ENCODE measurements at places on chromosomes 6 and 20. TPM values are rescaled to one million over a fixed set of nuclear protein-coding genes. Genes with fewer than 3 reads are reported as not detected.

The FKBP5 gene
- 19.8 TPM for total RNA-seq

The RNASET2 gene
- 37.2 TPM for total RNA-seq

DNA sequence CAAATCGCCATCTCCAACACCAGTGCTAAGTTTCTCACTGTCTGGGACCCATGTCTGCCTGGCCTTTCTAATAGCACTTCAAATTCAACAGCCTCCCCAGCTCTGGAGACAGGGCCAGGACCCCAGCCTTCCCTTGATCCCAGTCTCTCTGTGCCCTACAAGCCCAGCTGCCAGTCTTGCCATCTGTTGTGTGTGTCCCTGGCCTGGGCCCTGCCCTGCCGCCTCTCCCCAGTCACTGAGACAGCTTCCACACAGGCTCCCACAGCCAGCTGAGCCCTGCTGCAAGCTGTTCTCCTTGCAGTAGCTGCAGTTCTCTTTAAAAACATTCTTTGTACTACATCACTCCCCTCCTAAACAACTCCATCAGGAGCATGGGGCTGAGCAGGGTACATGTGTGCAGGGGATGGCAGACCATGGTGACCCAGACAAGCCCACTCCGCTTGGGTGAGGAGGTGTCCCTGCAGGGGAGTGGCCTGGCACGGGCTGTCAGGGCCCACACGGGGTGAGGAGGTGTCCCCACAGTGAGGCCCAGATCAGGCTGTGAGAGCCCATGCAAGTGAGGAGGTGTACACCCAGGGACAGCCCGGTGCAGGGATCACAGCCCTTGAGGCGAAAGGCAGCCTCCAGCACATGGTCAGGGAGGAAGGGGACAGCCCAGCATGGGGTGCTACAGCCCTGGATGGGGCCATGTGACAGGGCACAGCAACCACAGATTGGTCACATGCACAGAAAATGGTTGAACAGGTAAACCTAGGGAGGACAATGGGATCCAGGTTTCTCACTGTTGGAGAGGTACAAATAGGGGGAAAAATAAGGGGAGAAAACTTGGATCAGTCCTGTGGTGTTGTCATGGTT is 16.2 kb downstream of the CST7 start:
- no peak overlapping the region for H3K27ac ChIP-seq
- DNase-seq, result no peak
- H3K27me3 ChIP-seq, result no peaks in the 10 kb centered on the region
- no peaks in the 10 kb centered on the region for H3K36me3 ChIP-seq
- no peaks in the 10 kb centered on the region for H3K4me1 ChIP-seq

DNA sequence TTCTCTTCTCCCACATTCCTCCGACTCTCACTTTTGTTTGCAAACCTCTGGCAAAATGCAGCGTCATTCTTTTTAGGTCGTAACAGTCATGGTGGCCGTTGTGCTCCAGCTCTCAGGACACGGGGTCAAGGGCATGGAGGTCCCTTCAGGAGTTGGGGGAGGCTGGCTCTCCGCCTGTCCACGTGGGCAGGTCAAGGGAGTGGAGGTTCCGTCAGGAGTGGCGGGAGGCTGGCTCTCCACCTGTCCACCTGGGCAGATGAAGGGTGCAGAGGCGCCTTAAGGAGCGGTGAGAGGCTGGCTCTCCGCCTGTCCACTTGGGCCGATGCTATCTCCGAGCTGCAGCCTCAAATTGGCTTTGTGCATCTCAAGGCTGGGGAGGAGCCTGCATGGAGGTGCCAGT is 98.0 kb downstream of the ERMARD start:
- no peaks in the 10 kb centered on the region for H3K36me3 ChIP-seq
- no peak overlapping the region for H3K4me3 ChIP-seq
- no peak for DNase-seq
- H3K4me1 ChIP-seq, result peaks cover 7% of the 10 kb centered on the region
- H3K27me3 ChIP-seq, result no peaks in the 10 kb centered on the region
- no peak overlapping the region for H3K27ac ChIP-seq

DNA sequence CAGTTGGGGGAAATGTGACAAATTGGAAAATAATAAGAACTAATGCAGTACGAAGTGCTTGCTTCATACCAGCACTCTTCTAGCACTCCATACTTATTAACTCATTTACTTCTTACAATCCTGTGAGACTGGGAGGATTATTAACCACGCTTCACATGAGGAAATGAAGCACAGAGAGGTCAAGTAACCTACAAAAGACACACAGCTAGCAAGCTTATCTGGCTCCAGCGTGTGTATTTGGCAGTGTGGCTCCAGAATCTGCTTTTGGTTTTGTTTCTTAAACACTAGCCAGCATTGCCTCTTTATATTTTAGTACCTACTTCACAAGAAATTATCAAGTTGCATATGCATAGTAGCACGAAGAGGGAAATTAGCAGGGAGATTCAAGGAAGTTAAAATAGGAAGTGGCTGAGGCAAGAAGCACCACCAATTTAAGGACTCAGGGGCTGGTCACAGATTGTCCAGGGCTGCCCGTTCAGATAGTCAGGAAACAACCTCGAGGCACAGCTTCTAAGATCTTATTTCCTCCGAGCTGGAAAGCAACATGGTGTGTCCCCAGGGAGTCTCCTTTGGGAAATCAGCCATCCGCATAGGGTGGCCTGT is 302.7 kb upstream of the PRDM1 start:
- H3K4me1 ChIP-seq, result no peaks in the 10 kb centered on the region
- no peaks in the 10 kb centered on the region for H3K27me3 ChIP-seq
- H3K36me3 ChIP-seq, result no peaks in the 10 kb centered on the region
- no peak overlapping the region for H3K27ac ChIP-seq
- no peak for DNase-seq
- H3K4me3 ChIP-seq, result no peak overlapping the region

The RAET1G gene
- not detected for total RNA-seq

GRCh38 chr20:14910126-14910525 is 572.7 kb upstream of the FLRT3 start:
- no peak overlapping the region for H3K27ac ChIP-seq
- DNase-seq, result no peak
- H3K36me3 ChIP-seq, result no peaks in the 10 kb centered on the region
- peaks cover 7% of the 10 kb centered on the region for H3K4me1 ChIP-seq
- no peaks in the 10 kb centered on the region for H3K27me3 ChIP-seq
- H3K4me3 ChIP-seq, result no peak overlapping the region

- no peaks in the 10 kb centered on the region for H3K27me3 ChIP-seq
- no peak overlapping the region for H3K27ac ChIP-seq
- no peak overlapping the region for H3K4me3 ChIP-seq
These were observed 3.8 kb downstream of the MUC21 start for GRCh38 chr6:30987304-30987703.

DNA sequence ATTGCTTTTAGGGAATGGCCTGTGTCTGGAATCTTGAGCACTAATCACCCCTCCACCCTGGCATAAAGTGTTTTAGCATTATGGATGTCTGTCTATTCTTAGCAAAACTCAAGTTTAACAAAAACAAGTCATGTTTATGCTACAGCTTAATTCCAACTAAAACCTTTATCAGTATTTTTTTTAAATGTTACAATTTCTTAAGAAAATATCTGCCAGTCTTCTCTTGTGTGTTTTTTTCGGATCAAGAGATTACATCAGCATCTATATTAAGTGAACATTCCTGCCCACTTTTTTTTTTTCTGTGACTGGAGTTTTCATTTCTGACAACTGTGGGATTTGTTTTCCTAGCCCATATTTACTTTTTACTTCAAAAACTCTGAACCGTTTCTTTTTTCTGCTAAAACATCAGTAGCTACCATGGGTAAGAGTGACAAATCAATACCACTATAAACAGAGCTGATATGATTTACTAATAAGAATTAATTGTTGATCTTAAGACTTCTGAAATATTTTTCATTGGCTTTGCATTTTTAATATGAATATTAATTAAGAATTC is 94.3 kb downstream of the EDN1 start:
- peaks cover 5% of the 10 kb centered on the region for H3K4me1 ChIP-seq
- no peaks in the 10 kb centered on the region for H3K36me3 ChIP-seq
- H3K4me3 ChIP-seq, result no peak overlapping the region

GRCh38 chr20:44734938-44735337 is 10.7 kb upstream of the KCNK15 start:
- H3K36me3 ChIP-seq, result no peaks in the 10 kb centered on the region
- H3K4me3 ChIP-seq, result no peak overlapping the region
- H3K4me1 ChIP-seq, result no peaks in the 10 kb centered on the region
- no peaks in the 10 kb centered on the region for H3K27me3 ChIP-seq

GRCh38 chr20:32292548-32292947 is 15.1 kb downstream of the KIF3B start:
- no peaks in the 10 kb centered on the region for H3K27me3 ChIP-seq
- H3K4me3 ChIP-seq, result no peak overlapping the region
- no peaks in the 10 kb centered on the region for H3K36me3 ChIP-seq

- H3K4me3 ChIP-seq, result no peak overlapping the region
- peaks cover 10% of the 10 kb centered on the region for H3K27me3 ChIP-seq
- H3K27ac ChIP-seq, result no peak overlapping the region
- no peak for DNase-seq
- no peaks in the 10 kb centered on the region for H3K36me3 ChIP-seq
These were observed 8.0 kb downstream of the TOX2 start for GRCh38 chr20:43922614-43923013.

GRCh38 chr6:148803979-148804378 is 57.1 kb downstream of the UST start:
- no peak overlapping the region for H3K4me3 ChIP-seq
- no peaks in the 10 kb centered on the region for H3K27me3 ChIP-seq
- peaks cover 19% of the 10 kb centered on the region for H3K4me1 ChIP-seq

GRCh38 chr6:25052181-25052580 is 116.4 kb upstream of the RIPOR2 start:
- no peaks in the 10 kb centered on the region for H3K27me3 ChIP-seq
- H3K36me3 ChIP-seq, result no peaks in the 10 kb centered on the region
- no peak overlapping the region for H3K27ac ChIP-seq
- no peak overlapping the region for H3K4me3 ChIP-seq
- no peak for DNase-seq
- H3K4me1 ChIP-seq, result no peaks in the 10 kb centered on the region

- H3K27ac ChIP-seq, result no peak overlapping the region
- no peak overlapping the region for H3K4me3 ChIP-seq
- H3K4me1 ChIP-seq, result no peaks in the 10 kb centered on the region
- no peak for DNase-seq
These were observed 442.4 kb downstream of the FRK start for GRCh38 chr6:115618256-115618655.

DNA sequence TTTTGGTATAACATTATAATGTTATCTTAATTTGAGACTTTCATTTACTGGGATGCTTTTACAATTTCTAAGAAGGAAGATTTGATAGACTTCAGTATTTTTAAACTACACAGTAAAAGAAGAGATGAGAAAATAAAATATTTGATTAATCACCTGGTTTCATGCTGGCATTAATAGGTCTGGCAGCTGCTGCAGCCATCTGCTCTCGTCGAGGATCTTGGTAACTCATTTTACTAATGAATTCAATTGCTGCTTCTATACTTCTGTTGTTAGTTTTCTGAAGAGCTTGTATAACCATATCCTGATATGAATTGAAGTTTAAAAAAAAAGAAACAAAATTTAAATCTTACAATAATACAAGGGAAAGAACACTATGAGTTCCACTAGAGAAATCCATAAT is 23.0 kb downstream of the LATS1 start:
- no peaks in the 10 kb centered on the region for H3K27me3 ChIP-seq
- H3K4me3 ChIP-seq, result no peak overlapping the region
- no peaks in the 10 kb centered on the region for H3K4me1 ChIP-seq
- no peak for DNase-seq
- no peak overlapping the region for H3K27ac ChIP-seq
